ENCODE measurements at places on chromosomes 5 and 9. TPM values are rescaled to one million over a fixed set of nuclear protein-coding genes. Genes with fewer than 3 reads are reported as not detected.

DNA sequence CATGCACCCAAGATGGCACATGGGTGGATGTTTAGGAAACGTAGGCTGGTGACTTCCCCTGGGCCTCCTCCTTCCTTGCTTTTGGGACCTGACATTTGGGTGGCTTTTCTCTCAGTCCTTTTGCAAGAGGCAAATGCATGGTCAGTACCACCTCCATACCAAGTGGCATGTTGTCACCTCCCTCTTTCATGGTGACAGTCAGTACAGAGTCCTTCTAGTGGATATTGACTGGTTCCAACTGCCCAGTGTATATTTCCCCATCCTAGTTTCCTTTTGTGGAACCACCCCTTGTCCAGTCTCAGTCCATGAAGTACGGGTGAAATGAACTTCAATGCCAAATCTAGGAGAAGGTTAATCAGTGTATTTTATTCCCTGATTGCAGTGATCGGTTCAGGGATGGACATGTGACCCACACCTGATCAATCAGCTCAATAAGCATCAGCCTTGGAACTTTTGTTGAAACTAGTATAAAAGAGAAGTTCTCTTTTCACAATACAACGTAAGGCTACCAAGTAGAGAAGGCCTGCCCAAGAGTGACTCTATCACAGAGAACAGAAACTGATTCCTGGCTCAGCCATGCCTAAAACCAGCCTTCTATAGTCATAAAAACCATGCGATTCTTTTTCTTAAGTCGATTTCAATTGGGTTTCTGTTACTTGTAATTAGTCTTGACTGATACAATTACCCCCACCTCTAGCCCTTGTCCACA, 143.4 kb upstream of the KLF9 start:
- no peaks in the 10 kb centered on the region for H3K27me3 ChIP-seq
- no peak overlapping the region for H3K27ac ChIP-seq
- no peak overlapping the region for H3K4me3 ChIP-seq
- no peak for DNase-seq
- H3K4me1 ChIP-seq = peaks cover 15% of the 10 kb centered on the region
- H3K36me3 ChIP-seq = no peaks in the 10 kb centered on the region

DNA sequence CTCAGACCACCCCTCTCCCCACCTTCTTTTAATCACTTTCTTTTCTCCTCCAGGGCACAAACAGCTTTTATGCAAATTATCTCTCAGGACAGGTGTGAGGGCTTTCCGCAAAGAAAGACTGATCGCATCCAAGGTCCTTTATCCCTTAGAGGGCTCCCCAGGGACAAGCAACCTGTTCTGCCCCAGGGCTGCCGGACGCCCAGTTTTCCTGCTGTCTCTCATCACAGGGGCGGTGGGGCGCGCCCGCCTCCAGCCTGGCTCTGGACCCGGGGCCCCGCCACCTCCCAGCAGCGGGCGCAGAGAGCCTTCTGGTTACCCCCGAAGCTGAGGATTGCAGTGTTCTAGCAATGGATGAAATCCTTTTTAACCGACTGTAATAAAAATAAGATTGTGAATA, 266.1 kb downstream of the CWC27 start:
- peak overlapping the region; percentile 71 for H3K27ac ChIP-seq
- H3K36me3 ChIP-seq = no peaks in the 10 kb centered on the region
- H3K4me3 ChIP-seq = peak overlapping the region; percentile 85
- H3K4me1 ChIP-seq = peaks cover 16% of the 10 kb centered on the region
- DNase-seq = no peak

GRCh38 chr5:77310494-77311213, 100.2 kb downstream of the PDE8B start:
- H3K27me3 ChIP-seq = no peaks in the 10 kb centered on the region
- no peak overlapping the region for H3K27ac ChIP-seq
- H3K4me3 ChIP-seq = no peak overlapping the region

- H3K27ac ChIP-seq = no peak overlapping the region
- DNase-seq = no peak
- peaks cover 5% of the 10 kb centered on the region for H3K27me3 ChIP-seq
Observed at GRCh38 chr5:172556262-172556661, 84.8 kb upstream of the NEURL1B start.

DNA sequence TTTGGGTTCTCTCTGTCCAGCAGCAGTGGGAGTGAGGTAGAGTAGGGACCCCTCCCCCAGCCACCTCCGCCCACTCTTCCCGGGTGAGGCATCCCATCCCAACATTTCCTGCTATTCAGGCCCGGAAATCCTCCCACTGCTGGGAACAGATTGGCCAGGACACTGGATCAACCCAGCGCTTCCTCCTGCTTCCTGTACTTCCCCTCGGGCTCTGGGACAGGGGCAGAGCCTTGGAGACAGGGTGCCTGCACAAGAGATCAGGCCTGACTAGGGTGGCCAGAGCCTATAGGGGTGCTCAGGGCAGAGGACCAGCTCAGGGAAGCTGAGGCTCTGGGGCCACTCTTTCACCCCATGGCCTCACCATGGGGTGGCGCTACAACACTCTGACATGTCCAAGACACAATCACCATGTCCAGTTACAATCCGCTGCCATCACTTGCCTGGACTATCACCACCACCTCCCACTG, 14.5 kb downstream of the SH2D3C start:
- H3K36me3 ChIP-seq = no peaks in the 10 kb centered on the region
- H3K27me3 ChIP-seq = peaks cover 45% of the 10 kb centered on the region
- no peak overlapping the region for H3K4me3 ChIP-seq

DNA sequence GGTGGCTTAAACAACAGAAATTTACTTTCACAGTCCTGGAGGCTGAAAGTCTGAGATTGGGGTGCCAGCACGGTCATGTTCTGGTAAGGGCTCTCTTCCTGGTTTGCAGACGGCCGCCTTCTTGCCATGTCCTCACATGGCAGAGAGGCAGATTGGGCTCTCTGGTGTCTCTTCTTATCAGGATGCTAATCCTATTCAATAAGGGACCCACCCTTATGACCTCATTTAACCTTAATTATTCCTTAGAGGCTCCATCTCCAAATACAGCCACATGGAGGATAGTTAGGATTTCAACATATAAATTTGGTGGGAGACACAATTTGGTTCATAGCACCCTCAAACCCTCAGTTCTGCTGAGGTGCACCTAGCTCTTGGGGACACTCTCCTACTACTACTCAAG, 180.4 kb downstream of the DAB2IP start:
- H3K4me1 ChIP-seq = peaks cover 10% of the 10 kb centered on the region
- peaks cover 3% of the 10 kb centered on the region for H3K27me3 ChIP-seq
- no peaks in the 10 kb centered on the region for H3K36me3 ChIP-seq
- no peak for DNase-seq

GRCh38 chr5:30880514-30880913, 313.0 kb upstream of the CDH6 start:
- no peak overlapping the region for H3K27ac ChIP-seq
- H3K4me3 ChIP-seq = no peak overlapping the region
- H3K4me1 ChIP-seq = peaks cover 3% of the 10 kb centered on the region
- no peaks in the 10 kb centered on the region for H3K27me3 ChIP-seq

GRCh38 chr5:55456216-55456895, 78.4 kb downstream of the PLPP1 start:
- H3K4me1 ChIP-seq = peaks cover 4% of the 10 kb centered on the region
- no peak for DNase-seq
- no peaks in the 10 kb centered on the region for H3K36me3 ChIP-seq
- no peak overlapping the region for H3K4me3 ChIP-seq
- H3K27ac ChIP-seq = no peak overlapping the region
- H3K27me3 ChIP-seq = no peaks in the 10 kb centered on the region

DNA sequence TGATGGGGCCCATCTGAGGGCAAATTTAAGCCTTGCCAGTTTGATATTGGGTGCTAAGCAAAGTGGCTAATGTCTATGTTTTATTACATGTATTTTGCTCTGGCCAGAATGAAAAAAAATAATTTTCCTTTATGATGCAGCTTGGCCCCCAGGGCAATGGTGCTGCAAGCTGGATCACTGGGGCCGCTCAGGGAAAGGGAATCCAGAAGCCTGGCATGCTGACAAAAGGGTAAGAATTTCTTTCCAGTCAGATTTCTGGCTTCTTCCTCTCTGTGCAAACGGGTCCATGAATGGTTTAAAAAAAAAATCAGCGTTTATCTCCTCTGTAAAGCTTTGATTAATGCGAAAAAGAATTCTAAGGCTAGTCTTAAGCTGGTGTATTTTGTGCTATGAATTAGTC, 138.4 kb downstream of the MAPKAP1 start:
- peaks cover 33% of the 10 kb centered on the region for H3K36me3 ChIP-seq
- H3K4me1 ChIP-seq = no peaks in the 10 kb centered on the region
- DNase-seq = no peak

DNA sequence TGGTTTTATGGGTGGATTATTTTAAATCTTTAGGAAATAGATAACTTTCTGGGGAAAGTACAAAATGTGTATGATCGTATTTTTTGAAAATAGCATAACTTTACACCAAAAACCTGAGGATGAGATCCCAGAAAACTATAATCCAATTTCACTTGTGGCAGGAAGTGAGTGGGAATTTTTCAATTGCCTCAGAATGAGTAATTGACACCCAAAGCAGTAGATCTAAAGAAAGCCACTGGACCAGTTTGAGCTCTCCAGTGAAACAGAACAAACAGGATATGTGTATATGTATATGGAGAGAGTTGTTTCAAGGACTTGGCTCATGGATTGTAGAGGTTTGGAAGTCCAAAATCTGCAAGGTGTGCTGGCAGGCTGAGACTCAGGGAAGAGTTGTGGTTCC, 109.2 kb upstream of the SHB start:
- no peak for DNase-seq
- no peak overlapping the region for H3K27ac ChIP-seq
- H3K4me3 ChIP-seq = no peak overlapping the region
- peaks cover 22% of the 10 kb centered on the region for H3K4me1 ChIP-seq

DNA sequence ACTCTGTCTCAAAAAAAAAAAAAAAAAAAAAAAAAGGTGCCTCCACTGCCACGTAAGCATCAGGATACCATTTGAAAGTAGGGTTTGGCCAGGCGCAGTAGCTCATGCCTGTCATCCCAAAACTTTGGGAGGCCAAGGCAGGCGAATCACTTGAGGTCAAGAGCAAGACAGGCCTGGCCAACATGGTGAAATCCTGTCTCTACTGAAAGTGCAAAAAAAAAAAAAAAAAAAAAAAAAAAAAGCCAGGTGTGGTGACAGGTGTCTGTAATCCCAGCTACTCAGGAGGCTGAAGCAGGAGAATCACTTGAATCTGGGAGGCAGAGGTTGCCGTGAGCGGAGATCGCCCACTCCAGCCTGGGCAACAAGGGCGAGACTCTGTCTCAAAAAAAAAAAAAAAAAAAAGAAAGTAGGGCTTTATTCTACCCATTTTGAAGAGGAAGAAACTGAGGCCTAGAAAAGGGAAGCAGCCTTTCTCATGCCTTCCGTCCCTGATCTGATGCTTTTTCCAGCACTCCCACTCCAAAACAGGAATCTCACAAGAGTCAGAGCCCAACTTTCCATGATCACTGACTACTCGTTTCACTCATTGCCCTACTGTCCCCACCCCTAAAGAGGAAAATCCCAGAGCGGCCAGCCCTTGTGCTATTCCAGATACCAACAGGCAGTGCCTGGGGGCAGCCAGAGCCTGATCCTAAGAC, 16.3 kb upstream of the CCIN start:
- no peak for DNase-seq
- H3K27ac ChIP-seq = no peak overlapping the region
- H3K4me1 ChIP-seq = peaks cover 16% of the 10 kb centered on the region
- H3K36me3 ChIP-seq = no peaks in the 10 kb centered on the region
- H3K4me3 ChIP-seq = no peak overlapping the region

- no peak for DNase-seq
- H3K27me3 ChIP-seq = no peaks in the 10 kb centered on the region
- no peak overlapping the region for H3K27ac ChIP-seq
- no peaks in the 10 kb centered on the region for H3K36me3 ChIP-seq
- no peaks in the 10 kb centered on the region for H3K4me1 ChIP-seq
Observed at GRCh38 chr5:39934830-39935229, 510.1 kb upstream of the DAB2 start.

DNA sequence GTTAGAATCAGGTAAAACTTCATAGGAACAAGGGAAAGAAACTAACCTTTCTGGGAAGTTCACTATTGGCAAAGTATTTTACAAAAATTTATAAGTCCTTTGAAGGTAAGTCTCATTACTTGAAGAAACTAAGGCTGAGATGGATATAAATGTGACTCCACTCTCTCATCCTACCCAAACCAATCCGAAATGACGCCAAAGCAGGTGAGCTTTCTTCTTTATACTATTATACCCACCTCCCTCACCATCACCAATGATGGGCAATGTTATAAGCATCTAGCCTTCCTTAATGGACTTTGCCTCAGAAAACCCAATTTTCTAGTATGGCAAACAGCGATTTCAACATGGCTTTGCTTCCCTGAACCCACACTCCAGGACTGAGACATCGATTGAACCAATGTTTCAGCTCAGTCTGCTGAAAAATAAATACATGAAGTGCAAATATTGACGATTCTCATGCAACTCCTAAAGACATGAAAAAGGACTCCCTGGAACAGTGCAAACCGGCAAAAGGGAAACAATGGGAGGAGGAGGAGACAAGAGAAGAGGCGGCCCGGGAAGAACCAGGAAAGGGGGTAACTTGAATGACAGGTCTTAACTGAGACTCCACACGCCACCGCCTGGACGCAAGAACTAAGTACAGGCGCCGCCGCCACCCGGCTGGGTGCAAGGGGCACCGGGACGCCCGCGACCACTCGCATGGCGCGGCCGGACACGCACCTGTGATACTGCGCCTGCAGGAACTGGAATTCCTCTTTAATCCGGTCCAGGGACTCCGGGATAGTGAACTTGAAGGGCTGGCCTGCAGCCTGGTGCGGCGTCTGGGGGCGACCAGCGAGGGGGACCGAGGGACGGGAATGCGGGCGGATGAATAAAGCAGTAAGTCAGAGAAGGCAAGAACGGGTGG, 2.5 kb downstream of the TLE1 start:
- no peak overlapping the region for H3K4me3 ChIP-seq
- DNase-seq = peak; percentile 84
- peaks cover 5% of the 10 kb centered on the region for H3K36me3 ChIP-seq
- H3K4me1 ChIP-seq = peaks cover 14% of the 10 kb centered on the region
- no peak overlapping the region for H3K27ac ChIP-seq

The SPACA9 gene
- 5.2 TPM for total RNA-seq

The PITX1 gene
- total RNA-seq = 6.3 TPM

The CHSY3 gene
- total RNA-seq = 0.86 TPM

The CYLC2 gene
- not detected for total RNA-seq

The DAB2IP gene
- total RNA-seq = 57.2 TPM

The TTC23L gene
- total RNA-seq = 1.8 TPM

The CLIC3 gene
- 38.6 TPM for total RNA-seq

The GIN1 gene
- 6.9 TPM for total RNA-seq

The NRARP gene
- total RNA-seq = 21.7 TPM

The DNM1 gene
- 112 TPM for total RNA-seq

The KLF4 gene
- total RNA-seq = 49.5 TPM

The CDO1 gene
- 27.9 TPM for total RNA-seq

The IFNA5 gene
- not detected for total RNA-seq

All from type B pancreatic cell (in vitro differentiated cells).